ENCODE measurements at places on chromosomes 2 and 18.

DNA sequence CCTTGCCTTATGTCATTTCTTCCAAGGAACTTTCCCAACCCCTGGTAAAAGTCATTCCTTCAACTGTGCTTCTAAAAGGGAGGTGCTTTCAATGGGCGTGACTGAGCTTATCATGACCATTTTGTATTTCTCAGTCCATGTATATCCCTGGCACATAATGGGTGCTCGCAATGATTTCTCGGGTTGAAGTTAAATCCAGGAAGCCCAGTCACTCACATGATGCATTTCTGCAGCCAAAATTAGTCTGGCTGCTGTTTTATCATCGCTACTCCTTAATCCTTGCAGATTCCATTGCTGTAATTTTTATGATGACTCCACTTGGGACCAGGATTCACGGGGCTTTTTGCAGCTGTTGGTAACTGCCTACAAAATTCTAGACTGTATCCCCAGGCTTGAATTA is 25.9 kb upstream of the RFX8 start:
- DNase-seq = no peak

- DNase-seq = no peak
Measured at GRCh38 chr2:76316691-76317090, 606.0 kb upstream of the GCFC2 start.

- peak; percentile 47 for DNase-seq
Measured at GRCh38 chr2:217899231-217900009, 103.4 kb downstream of the TNS1 start.

DNA sequence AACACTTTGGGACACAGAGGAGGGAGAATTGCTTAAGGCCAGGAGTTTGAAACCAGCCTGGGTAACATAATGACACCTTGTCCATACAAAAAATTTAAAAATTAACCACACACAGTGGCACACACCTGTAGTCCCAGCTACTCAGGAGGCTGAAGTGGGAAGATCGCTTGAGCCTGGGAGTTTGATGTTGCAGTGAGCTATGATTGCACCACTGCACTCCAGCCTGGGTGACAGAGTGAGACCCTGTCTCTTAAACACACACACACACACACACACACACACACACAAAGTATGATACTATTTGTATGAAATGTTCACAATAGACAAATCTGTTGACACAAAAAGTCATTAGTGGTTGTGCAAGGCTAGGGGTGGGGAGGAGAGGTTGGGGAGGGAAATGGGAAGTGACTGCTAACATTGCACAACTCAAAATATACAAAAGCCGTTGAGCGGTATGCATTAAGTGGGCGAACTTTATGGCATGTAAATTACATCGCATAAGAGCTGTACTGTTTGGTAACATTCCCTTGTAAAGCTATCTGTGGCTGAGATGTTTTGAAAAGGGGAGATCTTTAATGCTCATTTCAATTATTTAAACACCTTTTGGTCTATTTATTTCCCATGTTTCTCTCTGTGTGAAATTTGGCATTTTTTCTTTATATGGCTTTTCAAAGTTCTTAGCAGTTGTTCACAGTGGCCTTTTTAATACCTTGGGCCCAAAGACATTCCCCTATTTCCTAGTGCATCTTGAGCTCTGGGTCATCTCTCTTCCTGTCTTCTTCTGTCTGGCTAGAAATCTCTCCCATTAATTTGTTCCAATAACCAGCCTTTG is 58.9 kb upstream of the ZNF516 start:
- peak; percentile 10 for DNase-seq

DNA sequence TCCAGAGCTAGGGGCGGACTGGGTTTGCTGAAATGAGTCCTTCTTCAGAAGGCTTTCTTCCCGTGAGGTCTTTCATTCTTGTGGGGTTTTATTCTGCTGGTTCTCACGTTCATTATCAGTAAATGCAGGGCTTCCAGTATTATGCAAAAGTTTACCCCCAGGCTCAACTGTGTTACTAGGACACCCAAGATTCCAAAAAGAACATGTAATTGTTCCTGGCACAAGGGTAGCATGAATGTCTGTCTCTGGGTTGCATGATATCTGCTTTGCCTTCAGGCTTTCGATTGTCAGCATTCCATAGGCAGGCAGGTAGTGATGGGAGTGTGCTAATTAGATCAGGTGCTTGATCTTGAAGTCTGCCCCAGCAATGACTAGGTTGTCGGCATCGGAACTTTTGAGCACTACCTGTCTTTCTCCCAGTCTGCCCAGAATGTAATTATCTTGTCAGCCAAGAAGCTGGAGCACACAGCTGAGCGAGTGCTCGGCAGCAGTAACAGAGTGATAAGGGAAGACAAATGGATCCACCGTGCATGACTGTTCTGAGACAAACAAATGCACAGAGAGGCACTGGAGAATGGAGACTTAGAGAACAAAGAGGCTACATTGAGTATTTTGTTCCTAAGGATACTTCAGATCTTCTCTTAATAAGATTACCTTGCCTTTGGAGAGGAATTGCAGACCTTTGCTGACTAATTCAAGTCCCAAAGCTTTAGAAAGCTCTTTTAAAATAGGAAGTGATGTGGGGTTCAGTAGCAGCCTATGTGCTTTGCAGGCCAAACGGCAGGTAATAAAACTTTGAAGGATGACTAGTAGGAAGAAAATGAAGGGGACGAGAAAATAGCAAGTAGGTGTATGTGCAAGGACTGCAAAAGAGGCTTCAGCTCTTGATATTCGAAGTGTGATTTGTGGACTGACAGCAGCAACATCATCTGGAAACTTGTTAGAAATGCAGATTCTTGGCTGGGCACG is 41.9 kb downstream of the ITGB6 start:
- DNase-seq = no peak

DNA sequence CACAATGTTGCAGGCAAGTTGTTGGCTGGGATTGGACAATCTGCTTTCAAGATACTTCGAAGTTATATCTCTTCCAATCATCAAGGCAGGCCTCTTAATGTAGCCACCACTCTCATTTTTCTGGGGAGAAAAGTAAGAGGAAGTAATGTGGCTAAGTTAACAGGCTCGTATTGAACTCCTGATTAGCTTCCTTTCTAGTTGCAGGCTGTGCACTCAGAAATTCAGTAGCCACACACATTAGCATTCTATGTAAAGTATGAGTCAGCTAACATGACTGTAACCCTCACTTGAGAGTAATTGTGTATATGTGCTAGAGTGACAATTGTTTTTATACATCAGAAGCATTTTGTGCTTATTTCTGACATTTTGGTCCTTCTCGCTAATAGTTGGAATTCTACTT is 3.3 kb downstream of the TWSG1 start:
- peak; percentile 68 for DNase-seq

DNA sequence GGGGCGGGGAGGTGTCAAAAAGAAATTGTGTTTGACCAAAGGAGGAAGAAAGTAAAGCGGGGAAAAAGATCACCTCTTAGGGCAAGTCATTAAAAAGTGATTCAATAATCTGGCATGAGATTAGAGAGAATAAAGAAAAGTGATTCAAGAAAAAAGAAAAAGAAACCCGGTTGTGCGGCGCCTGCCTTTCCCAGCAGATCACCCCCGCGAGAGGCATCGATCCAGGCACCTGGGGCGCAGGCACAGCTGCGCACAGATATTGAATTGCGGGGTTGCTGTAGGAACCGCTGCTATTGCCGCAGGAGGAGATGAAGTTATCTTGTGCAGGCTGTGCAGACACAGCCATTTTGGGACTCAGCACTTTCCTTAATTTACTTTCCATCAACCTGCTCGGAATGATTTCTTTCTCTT is 71.2 kb downstream of the PLB1 start:
- DNase-seq = peak; percentile 10

GRCh38 chr2:27265536-27265870 is 2.7 kb upstream of the SLC30A3 start:
- no peak for DNase-seq

DNA sequence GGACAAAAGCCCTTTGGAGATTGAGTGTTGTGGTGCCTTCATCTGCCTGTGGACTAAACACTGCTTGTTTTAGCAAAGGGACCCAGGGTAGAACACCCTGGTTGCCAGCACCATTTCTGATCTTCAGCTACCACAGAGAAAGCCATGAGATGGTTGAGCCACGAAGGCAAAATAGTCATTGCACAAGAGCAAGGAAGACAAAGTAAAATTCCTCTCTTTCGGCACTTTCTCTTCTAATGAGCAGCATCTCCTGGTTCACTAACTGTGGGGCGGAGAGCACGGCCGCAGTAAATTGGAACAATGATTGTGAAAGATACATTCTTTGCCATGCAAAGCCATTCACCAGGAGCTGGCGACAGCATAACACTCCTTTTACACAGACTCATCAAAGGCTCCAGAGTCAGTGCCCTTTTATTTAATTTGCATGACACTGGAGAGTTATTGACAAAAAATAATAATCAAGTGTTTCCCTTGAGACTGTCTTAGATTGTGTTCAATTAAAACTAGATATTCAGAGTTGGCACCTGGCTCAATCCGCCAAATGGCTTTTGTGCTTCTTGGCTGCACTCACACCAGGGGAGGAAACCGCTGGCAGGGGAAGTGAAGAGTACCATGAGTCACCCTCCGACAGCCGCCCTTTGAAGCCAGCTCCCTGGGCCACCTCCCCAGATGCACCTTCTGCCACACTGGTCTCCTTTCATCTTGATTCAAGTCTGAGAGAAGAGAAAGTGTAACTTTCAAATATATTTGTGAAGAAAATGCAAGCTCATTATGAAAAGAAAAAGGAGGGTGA is 100.5 kb upstream of the MEIS1 start:
- DNase-seq = no peak

DNA sequence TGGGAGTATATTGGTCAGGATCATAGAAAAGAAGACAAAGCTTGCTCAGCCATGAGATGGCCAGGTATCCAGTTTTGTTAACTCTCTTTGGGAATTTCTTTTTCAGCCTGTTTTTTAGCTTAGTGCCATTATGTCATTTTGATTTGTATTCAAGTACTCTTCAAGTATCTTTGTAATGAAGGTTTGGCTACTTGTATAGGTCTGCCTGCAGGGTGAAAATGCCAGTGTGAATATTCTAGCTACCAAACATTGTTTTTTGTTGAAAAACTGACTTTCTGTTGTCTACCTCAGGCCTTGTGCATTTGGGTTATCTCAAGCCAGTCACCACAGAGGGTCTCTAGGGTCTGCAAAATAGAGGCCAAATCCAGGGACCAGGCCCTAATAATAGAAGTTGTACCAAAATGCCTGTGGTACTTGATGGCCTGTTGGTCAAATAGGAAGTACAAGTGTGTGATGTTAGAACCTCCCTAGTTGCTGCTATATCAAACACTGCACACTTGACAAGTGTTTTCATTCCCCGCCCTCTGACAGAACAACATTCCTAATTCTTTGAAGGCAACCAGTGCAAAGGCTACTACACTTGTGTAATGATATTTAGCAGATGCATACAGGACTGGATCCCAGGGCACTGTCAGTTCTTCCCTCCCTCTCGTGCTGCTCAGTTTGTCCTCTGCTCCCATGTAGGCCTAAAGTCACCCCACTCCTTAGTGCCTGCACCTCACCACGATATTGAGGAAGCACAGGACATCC is 36.4 kb downstream of the RNMT start:
- DNase-seq = no peak

GRCh38 chr18:59377613-59378337 is 18.7 kb upstream of the LMAN1 start:
- DNase-seq = no peak

DNA sequence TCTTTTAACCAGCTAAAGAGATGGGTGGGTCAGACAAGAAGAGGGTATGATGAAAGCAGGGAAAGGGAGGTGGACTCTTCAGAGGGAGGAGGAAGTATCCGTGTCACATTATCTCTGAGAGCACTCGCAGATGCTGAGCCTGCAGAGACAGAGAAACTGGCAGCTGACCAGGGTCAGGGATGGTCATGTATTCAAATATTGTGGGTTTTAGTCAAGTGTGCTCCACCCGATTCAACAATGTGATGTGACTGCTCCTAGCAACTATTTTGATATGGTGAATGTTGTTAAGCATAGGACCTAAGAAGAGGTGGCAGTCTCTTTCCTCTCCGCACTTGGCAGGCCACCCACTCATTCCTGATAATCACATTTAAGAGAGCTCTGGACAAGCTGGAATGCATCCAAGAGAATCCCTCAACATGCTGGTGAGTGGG is 1.3 kb upstream of the CLIP4 start:
- DNase-seq = peak; percentile 100

DNA sequence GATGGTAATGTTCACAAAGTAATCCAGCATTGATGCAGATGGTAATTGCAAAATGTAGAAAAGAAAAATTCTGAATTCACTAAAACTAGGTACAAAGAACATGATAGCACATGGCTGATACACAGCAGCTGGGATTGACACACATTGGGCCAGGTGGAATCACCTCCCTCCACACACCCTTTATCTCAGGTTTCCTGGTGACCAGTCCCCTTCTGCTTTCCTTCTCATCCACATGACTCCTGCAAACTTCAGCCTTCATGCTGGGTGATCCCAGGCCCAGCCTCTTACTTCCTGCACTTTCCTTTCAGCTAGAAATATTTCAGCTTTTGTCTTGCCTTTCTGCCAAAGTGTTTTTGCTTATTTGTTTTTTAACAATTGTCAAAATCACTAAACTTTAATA is 246.9 kb downstream of the LNPK start:
- DNase-seq = no peak

GRCh38 chr2:37343537-37344434 is 644 bp upstream of the QPCT start:
- no peak for DNase-seq

DNA sequence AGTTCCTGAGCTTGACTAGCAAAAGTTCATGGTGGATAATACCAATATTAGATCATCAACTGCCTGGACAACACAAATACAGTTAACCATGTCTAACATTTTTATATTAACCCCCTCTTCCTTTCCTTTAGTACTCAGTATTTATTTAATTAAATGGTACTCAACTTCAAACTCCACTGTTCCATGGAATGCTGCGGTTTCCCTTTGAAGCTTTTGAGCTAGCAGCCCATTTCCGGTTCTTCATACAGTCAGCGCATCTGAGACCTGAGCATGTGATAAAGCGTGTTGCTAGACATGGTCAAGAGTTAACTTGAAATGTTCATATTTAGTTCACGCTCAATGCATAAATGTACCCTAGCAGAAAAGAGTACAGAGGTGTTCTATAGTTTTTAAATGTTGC is 278.4 kb downstream of the ALPK2 start:
- no peak for DNase-seq

- DNase-seq = no peak
Measured at GRCh38 chr2:123540291-123540690, 484.8 kb upstream of the CNTNAP5 start.

DNA sequence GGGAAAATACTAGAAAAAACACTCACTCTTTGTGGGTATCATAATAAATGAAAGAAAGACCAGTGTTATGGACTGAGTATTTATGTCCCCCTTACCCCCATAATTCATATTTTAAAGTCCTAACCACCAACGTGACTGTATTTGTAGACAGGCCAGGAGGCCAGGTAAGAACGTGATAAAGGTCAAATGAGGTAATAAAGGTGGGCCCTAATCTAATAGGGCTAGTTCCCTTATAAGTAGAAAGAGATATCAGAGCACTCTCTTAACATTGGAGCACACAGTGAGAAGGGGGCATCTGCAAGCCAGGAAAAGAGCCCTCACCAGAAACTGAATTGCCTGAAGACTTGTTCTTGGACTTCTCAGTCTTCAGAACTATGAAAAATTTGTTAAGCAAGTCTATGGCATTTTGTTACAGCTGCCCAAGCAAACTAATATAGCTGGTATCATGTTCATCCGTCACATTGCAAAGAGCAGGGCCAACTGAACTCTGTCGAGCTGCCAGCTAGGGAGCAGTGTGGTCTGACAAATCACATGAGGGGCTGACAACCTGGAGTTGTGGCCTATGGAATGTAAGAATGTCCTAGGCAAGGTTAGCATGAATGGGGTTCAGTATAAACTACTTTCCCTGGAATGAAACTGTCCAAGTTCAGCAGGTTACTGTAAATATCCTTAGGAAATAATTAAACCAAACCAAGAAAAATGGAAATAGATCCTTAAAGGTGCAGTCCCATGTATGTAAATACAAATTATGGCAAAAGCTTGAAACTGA is 280.9 kb downstream of the ZNF385B start:
- DNase-seq = no peak

- no peak for DNase-seq
Measured at GRCh38 chr18:55136864-55137263, 177.6 kb upstream of the CCDC68 start.

All from hematopoietic multipotent progenitor cell treated with erythropoietin and hydrocortisone succinate and interleukin-3 and kit ligand, for 8 days (in vitro differentiated cells).